ENCODE measurements at places on chromosomes 12 and 14.

DNA sequence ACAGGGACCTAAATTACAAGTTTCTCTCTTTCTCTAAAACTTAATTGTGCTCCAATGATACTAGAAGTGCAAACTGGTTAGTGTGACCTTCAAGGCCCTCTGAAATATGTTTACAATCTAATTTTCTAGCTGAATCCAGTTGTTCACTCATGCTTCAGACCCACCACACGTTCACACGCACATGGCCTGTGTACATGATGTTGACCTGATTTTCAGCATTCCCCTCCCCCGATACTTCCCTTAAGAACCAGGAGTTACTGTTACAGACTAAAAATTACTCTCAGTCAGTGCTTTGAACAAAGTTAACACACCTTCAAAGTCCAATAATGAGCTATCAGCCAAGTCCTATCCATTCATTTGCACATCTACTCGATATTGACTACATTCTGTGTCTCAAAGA, 16.5 kb downstream of the MBIP start:
- DNase-seq = no peak

GRCh38 chr12:48263617-48264016, 60.5 kb upstream of the OR10AD1 start:
- no peak for DNase-seq

DNA sequence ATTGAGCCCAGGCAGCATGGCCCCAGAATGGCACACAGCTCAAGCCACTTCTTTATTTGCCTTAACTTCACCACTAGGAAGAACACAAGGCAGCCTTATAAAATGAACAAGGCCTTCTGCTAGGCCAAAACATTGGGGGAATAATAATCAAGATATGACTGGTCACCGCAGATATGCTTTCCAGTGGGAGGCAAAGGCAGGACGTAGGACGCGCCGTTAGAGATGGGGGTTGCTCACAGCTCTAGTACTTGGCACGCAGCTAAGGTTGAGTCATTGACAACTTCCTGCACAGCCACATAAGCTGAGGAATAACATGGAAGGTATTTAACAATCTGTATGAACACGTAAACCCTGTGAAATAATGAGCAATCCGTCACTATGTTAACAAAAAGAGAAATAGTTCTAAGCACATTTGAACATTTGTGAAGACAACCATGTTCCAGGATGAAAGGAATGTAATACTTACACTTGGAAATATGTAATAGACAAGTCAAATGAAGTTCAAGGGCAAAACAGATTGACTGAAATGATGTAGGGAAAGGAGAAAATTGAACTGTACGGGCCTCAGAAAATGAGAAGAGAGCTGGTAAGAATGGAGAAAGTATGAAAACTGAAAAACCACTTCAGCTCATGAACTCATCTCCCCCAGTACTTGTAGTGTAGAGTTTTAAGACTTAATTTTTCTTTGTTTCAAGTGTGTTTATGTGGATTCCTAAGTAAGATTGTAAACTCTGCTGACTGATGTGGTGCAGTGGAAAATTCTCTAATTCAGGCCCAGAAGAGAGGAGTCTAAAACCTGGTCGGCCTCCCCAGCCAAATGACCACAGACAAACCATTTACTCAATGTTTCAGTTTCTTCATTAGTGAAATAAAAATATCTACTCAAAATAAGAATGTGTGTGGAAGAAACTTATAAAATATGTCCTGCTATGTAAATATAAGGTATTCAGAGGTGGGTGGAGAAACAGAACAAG, 59.3 kb upstream of the CCDC91 start:
- no peak for DNase-seq

GRCh38 chr12:116818341-116818856, 62.8 kb downstream of the HRK start:
- no peak for DNase-seq

- DNase-seq = no peak
Measured at GRCh38 chr12:10365696-10366405, 24.0 kb downstream of the KLRK1 start.

GRCh38 chr14:90804292-90805083, 11.7 kb downstream of the TTC7B start:
- DNase-seq = no peak

GRCh38 chr12:79935624-79936345, 888 bp upstream of the PPP1R12A start:
- DNase-seq = no peak

DNA sequence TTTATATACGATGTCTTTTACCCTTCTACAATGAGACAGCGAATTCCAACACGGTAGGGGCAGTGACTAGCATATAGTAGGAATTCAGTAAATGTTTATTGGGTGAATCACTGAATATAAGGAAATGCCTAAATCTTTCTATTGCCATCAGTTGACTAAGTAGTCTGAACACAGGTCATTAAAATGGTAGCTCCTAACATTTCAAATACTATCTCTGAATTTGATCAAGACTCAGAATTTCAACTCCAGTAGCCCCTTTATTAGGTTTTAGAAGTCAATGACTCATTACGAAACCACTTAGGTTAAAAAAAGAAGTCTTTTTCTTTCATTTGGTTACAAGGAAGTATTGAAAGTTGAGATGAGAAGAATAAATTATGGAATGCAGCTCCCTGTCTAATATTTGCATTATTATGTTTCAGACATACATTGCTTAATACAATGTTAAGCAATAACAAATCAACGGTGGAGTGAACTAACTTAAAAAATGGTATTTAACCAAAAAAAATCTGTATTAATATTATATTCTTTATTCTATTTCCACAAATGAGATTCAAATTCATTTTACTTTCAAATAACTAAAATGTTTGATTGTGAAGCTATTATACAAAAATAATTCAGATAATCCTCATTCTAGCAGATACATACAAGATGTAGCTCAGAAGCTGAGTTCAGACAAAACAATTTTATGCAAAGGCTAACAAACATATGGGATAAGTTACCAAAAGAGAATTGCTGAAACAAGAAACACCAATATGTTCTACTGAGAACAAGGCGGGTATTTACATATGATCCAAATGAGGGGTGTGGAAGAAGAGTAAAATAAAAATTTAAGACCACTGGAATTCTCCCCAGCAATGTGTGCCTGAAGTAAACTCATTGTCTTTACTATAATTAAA, 302.7 kb downstream of the CEP128 start:
- DNase-seq = no peak

GRCh38 chr12:66533767-66534166, 145.1 kb downstream of the GRIP1 start:
- DNase-seq = no peak

DNA sequence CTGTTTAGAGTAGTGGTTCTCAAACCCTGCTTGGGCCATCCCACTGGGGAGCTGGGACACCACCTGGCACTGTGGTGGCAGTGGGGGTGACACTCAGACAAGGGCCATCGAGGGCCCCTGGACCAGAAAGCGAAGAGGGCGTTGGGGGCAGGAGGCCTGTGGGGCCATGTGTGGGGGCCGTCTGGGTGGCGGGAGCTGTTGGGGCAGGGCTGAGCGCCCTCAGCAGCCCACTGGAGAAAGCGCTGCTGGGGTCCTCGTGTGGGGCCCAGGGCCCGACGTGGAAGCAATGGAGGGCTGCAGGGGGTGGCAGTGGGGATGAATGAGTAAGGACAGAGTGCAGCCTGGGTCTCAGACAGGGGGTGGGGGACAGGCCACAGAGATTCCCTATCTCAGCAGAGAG, 5.9 kb upstream of the ADSS1 start:
- no peak for DNase-seq

DNA sequence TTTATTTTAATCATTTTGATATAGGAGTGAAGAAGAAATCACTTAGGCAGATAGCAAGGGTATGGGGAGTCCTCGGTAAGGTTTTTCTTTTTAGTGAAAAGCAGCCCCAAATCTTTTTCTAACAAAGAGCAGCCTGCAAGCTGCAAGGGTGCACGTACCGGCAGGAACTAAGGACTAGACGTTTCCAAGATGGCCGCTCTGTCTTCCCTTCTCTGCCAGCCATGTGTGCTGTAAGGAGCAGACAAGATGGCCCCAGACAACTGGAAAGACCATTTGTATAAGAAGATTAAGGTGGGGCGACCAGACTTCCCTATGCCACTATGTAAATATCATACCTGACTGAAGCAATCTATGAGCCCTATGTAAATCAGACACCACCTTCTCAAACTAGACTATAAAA, 79.6 kb downstream of the TXNDC16 start:
- no peak for DNase-seq

- DNase-seq = no peak
Measured at GRCh38 chr12:55983232-55983842, 9.5 kb downstream of the RAB5B start.

DNA sequence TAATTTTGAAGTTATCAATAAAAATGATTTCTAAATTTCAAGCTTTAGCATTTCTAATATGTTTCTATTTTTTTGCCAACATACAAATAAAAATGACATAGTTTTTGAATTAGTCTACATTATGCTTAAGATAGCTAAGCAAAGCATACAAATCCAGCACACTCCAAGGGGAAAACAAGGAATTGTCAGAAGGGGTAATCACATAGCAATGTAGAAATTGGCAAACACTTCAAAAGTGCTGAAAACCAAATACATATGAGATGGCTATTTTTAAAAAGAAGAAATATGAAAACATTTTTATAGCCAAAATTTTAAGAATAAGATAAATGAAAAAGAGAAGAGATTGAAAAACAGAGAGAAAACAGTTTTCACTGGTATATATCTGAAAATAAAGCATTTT, 308.0 kb downstream of the SLC6A15 start:
- no peak for DNase-seq

DNA sequence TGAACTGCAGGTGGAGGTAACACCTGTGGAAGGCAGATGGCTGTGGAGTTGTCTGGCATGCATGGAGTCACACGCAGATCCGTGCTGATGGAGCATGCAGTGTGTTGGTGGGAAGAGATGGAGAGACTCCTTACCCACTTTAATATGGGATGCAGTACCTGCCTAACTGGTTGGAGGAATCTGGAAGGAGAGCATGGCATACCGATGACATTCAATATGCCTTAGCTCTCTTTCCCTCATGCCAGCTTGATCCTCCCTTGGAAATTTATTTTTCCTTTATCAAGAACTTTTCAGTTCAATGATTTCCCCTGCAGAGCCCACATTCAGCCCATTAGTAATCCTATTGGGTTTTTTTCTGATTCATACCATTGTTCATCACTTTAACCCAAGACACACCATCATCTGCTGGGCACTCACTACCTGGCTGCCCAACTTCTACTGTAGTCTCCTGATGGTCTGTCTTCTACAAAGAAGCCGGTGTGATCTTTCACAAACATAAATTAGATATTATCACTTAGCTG, 25.9 kb upstream of the NR2C1 start:
- DNase-seq = no peak

GRCh38 chr12:55681142-55682077, 26.3 kb downstream of the ITGA7 start:
- no peak for DNase-seq

All from activated T-helper 9 cell treated with anti-CD3 and anti-CD28 coated beads, Interleukin-2, amount 50 U/mL, for 16 hours (primary cell).